Prostate gland (tissue), 2 donors: ENCODE measurements at places on chromosomes 3 and 15. TPM values are rescaled to one million over a fixed set of nuclear protein-coding genes. Genes with fewer than 3 reads are reported as not detected.

GRCh38 chr3:73493543-73494308 lies 131.0 kb downstream of the PDZRN3 start:
- no peak for DNase-seq

GRCh38 chr15:96072821-96073220 lies 257.7 kb upstream of the NR2F2 start:
- no peak for DNase-seq

GRCh38 chr3:183896610-183897009 lies 11.9 kb upstream of the PARL start:
- no peak for DNase-seq

ILDR1 gene
- total RNA-seq, result 8.3 TPM

CLDN18 gene
- 0.57 TPM for total RNA-seq

DNA sequence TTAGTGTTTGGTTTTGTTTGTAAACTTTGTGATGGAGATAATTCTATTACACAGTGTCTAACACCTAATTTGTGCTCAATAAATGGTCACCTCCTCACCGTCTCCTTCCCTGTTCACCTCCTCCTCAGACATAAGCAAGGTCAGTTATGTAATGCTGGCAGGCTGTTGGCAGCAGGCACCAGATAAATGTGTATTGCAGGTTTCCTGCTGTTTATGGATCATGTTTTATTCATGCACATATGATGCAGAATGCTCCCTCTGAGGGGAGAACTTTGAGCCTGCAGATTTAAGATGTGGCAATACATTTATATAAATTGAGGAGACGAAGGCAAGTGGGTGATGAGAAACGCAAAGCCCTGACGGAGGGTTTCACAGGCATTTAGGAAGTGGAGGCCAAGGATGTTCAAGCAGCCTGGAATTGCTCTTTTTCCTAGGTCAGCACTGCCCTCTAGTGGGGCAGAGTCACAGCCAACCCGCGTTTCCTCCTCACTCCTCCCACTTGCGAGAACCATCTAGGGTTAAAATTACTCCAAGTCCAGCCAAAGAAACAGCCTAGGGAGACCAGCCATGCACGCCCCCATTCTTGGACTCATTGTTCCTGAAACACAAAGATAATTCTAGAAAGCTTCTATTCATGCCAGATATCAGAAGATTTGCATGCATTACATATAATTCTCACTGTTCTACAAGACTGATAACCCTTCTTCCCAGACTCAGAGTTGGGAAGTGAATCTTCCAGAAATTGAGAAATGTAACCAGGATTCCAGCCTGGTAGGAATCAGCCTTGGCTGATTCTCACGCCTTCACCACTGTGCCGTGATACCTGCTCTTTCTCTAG lies 228.7 kb downstream of the SLCO3A1 start:
- peak; percentile 26 for DNase-seq

GRCh38 chr3:184561913-184562877 lies 610 bp downstream of the EPHB3 start:
- no peak for DNase-seq

DNA sequence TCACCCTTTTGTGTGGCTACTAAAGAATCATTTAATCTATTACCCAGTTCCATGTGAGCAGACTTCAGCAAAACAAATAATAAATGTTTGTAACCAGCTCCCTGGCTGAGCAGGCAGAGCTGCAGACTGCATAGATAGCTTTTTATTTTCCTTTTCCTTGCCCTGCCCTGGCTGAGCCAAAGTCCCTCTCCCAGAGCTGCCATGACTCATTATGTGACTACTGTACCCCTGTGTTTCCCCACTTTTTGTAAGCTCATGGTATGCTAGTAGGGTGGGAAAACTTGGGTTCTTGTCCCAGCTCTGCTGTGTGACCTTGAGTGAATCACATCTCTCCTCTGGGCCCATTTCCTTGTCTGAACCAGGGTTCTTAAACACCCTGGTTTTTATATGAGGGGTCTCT lies 127.5 kb downstream of the CLSTN2 start:
- no peak for DNase-seq

SPATA12 gene
- total RNA-seq, result not detected

GOLGA8O gene
- total RNA-seq, result not detected

LRRC3B gene
- total RNA-seq, result 1.5 TPM

DNA sequence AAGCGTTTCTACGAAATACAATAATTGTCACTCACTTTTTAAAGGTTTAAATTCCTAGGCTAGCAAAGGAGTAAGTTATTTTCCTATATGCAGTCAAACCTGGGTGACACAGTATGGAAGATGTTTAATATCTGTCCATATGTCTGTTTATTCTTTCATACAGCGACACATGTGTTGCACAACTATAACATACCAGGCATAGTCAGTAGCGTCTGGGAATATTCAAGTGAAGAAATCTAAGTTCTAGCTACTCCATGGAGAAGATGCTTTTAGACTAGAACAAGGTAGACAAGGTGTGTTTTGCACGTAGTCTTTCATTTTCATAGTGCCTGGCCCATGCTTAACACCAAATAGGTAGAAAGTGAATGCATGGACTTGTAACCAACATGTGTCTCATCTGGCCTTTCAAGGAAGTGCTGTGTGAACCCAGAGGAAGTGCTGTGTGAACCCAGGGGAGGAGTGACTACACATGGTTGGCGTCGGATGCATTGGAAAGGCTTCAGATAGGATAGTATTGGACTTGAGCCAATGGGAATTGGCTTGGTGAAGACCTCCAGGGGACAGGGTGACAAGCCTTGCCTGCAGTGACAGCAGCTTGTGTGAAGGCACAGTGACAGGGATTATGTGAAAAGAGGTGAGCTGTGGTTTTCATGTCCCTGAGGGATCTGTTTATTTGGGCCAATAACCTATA lies 267.0 kb downstream of the PTPRG start:
- no peak for DNase-seq

DNA sequence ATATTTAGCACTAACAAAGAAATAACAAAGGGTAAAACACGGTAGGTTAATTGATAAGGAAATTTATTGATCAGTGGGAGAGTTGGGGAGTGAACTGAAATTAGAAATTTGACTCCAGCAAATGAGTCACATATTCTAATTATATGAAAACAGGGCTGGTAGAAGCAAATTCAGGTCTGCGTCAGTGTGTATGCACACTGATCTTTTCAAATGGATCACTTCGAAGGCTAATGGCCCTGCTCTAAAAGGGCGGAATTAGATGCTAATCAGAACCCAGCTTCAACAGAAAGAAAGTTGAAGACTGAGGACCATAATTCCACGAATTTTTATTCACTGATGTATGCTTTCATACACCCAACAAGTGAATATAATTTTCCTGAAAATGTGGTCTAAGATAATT lies 762.4 kb upstream of the DPPA4 start:
- DNase-seq, result no peak

DNA sequence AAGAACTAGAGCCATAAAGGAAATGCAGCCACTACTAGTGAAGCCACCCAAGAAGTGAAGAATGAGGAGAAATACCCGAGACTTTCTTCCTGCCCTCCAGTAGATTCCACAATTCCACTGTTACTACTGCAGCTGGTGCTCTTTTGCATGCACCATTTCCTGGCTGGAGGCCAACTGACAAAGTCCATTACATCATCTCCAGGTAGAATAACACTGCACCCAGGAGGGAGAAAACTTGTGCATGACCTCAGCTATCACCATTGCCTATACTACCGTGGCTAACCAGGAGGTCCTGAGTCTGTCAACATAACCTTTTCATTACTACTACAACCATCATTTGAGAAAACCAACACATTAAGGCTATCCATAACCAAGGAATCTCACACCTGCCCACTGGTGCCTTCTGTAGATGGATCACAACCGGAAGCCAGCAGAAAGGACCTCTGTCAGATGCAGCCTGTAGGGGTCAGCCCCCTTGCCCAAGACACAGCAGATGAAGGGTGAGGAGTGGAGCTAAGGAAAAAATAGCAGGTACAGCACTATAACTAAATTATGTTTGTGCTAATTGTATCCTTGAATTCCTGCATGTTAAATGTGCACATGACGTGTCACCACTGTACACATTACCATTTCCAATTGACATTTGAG lies 200.8 kb upstream of the C2CD4B start:
- no peak for DNase-seq

GRCh38 chr15:88218557-88219221 lies 37.9 kb downstream of the NTRK3 start:
- no peak for DNase-seq

GRCh38 chr3:143147707-143148106 lies 28.1 kb downstream of the CHST2 start:
- no peak for DNase-seq

- DNase-seq, result no peak
Measured at GRCh38 chr3:40054568-40055222, 245.3 kb downstream of the MYRIP start.

- DNase-seq, result no peak
Measured at GRCh38 chr3:45574067-45574494, 20.5 kb upstream of the LIMD1 start.

- DNase-seq, result no peak
Measured at GRCh38 chr15:98155356-98155755, 194.9 kb downstream of the ARRDC4 start.

DNA sequence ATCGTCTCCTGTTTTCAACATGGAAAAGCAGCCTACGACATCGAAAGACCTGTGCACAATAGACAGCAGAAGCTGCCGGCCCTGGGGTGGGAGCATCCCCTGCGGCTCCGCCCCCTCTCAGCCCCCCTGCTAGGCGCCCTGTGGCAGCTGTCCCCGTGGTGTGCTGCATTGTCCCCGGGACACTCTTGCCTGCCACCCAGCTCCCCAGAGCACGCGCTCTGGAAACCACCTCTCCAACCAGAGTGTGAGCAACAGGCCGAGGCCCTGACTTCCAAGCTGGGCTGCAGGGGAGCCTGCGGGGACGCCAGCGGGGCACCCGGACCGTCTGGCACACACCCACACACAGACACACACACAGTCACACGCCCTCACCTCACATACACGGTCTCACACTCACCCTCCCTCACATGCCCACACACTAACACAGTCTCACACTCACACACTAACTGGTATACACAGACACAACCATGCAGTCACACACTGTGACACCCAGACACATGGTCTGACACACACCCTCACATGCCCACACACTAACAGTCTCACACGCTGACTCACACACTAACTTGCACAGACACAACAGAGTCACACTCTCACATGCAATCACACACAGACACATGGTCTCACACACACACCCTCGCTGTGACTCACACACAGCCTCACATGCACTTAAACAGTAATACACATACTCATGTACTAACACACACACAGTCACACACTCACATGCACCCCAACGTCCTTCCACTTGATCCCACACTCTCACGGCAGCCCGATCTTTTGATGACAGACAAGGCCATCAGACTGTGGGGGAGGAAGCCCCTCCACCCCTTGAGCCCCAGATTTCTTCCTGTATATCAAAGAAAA lies 94.7 kb downstream of the OCA2 start:
- DNase-seq, result no peak

DNA sequence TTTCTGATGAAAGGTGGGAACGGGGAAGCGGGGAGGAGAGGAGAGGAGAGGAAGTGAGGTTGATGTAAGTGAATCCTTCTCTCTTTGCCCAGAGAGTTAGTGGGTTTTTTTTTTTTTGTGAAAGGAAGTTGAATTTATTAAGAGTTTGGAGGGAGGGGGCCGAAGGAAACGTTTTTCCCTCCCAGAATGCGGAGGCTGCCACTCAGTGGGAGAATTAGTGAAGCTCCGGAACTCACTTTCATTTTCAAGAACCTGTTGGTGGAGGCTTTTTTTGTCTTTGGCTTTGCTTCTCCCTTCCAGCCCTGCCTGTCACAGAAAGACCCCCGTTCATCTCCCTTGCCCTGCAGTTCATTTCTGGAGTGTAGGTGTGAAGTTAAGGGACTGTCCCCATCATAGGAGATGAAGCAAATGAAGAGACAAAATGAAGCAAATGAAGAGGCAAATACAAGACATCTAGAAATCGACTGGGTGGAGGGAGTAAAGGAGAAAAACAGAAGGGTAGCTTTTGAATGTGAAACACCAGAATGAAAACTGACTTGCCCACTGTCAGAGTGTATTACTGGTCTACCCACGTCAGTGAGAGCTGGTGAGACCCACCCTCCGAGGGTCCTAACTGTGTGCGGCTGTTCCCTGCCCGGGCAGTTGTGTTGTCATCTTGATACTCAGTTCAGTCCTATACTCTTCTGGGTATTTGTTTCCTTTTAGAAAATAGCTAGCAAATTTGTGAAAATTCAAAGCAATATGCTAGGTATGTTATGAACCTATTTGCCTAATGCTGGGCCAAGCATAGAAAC lies 91.5 kb downstream of the ITPR1 start:
- DNase-seq, result no peak

GOLGA8Q gene
- total RNA-seq, result 2.2 TPM

DNA sequence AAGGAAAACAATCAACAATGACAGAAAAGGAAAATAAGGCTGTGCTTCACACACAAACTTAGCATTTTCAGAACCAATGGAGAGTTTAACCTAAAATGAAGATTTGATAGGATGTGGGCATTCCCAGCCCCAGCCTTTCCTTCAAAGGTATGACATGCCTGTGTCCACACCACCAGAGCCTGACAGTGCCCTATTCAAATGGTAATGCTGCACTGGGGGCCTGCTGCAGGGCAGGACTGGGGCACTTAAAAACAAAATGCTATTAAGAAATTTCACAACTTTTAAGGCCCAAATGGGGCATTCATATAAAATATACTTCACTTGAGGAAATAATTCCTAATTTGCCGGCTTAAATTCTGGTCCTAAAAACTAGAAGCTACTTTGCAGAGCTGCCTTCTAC lies 30.9 kb upstream of the TKT start:
- DNase-seq, result no peak

GRCh38 chr3:127492426-127492825 lies 98.1 kb downstream of the TPRA1 start:
- DNase-seq, result no peak

XCR1 gene
- total RNA-seq, result not detected

SYNM gene
- 185 TPM for total RNA-seq
